Activated CD4-positive, alpha-beta T cell treated with anti-CD3 and anti-CD28 coated beads for 4 hours (primary cell): ENCODE measurements at places on chromosomes 13 and 19.

DNA sequence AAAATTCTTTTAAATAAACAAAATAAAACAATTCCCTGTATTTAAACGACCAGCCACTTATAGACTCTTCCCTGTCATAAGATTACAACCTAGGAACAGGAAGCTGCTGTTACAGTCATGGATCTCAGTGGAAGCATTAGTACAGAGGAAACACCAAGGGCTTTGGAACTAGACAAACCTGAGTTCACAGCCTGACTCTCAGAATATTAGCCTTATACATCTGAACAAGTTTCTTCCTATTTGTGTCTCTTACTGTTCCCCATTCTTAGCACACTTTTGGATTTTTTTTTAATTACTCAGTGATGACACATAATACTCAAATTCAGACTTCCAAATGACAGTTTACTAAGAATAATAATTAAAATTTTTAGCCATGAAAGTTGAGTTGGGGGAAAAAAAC, 46.1 kb downstream of the ZDHHC20 start:
- DNase-seq = no peak

GRCh38 chr19:38105574-38105973, 118.4 kb downstream of the DPF1 start:
- DNase-seq = no peak

GRCh38 chr19:57583104-57583520, 833 bp upstream of the ZIK1 start:
- no peak for DNase-seq

DNA sequence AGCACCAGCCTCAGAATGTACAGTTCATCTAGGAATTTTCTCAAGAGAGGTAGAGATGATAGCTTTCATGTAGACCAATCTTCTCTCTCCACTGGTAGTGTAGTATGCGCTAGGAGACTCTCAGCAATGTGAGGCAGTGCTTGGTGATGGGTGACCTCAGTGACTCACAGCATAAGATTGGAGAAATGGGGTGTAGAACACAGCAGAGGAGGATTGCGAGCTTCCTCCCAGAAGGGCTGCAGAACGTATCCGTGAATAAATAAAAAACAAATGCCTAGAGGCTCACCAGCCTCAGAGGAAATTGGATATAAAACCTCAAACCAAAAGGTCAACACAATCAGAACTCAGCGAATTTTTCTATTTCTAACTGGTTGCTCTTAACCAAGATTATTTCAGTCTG, 182.9 kb upstream of the RXFP2 start:
- DNase-seq = no peak

DNA sequence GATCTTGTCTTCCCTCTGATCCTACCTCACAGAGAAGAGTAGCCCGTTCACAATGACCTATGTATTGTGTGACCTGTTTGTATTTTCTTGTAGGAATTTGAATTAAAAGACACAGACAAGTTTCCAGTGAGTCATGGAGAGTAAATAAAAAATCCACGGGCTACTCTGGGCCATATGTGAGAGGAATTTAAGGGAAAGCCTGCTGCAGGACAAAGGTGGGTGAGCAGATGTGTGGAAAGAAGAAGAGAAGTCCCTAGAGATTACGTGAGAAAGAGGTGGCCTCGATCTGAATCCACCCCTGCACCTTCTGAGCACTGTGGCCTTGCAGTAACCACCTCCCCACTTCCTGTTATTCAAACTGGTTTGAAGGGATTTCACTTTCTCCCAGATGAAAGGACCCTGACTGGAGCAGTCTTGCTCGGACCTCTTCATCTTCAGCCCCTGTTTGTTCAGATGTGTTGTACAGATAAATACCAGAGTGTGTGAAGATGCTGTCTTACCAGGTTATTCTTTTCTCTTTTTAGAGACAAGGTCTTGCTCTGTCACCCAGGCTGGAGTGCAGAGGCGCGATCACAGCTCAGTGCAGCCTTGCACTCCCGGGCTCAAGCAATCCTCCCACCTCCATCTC, 205.4 kb downstream of the PDS5B start:
- no peak for DNase-seq

DNA sequence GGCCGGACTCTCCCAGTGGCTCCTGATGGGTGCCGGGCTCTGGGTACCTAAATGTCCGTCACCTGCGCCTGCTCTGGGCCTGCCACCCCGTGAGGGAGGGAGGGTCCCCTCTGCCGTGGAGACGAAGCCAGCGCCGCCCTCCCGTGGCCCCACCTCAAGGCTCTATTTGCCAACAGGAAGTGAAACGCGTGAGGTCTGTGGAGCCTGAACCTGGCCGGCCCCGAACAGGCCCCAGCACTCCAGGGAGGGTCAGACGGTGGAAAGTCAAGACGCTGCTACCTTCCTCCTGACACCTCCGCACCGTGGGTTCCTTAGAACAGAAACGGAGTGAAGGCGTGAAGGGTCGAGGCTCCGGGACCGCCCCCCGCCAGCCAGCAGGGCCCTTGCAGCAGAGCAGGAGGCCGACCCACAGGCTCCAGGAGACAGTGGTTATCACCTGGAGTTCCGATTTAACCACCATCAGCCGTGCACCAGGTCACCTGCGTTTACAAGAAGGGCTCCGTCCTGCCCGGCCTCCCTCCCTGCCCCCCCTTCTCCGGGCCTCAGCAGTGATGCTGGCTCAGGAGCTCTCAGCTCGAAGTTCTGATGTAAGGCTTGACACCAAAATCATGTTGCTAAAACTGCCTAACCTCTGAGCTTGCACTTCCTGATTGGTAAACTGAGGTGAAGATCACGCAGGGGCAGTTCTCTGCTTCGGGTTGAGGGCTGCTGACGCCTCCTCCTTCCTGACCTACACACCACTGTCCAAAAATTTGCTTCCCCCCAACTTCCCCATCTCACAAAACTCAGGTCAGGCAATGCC, 50.9 kb upstream of the C13orf46 start:
- no peak for DNase-seq

DNA sequence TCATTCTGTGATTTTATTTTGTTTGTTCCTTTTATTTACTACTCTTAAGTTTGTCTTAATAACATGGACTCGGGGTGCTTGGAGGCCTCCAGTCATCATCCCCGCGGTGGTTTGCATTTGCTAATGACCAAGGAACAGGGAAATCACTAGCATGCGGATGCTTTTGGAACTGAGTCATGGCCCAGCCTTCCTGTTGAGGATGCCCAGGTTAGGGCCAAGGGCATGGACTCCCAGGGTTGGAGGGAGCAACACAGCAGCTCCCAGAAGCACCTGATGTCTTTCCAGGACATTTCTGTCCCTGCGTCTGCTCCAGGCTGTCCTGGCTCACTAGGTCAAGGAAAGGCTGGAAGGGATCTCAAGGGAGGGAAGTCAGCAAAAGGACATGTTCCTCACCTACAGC, 423.7 kb upstream of the TSHZ3 start:
- DNase-seq = no peak

DNA sequence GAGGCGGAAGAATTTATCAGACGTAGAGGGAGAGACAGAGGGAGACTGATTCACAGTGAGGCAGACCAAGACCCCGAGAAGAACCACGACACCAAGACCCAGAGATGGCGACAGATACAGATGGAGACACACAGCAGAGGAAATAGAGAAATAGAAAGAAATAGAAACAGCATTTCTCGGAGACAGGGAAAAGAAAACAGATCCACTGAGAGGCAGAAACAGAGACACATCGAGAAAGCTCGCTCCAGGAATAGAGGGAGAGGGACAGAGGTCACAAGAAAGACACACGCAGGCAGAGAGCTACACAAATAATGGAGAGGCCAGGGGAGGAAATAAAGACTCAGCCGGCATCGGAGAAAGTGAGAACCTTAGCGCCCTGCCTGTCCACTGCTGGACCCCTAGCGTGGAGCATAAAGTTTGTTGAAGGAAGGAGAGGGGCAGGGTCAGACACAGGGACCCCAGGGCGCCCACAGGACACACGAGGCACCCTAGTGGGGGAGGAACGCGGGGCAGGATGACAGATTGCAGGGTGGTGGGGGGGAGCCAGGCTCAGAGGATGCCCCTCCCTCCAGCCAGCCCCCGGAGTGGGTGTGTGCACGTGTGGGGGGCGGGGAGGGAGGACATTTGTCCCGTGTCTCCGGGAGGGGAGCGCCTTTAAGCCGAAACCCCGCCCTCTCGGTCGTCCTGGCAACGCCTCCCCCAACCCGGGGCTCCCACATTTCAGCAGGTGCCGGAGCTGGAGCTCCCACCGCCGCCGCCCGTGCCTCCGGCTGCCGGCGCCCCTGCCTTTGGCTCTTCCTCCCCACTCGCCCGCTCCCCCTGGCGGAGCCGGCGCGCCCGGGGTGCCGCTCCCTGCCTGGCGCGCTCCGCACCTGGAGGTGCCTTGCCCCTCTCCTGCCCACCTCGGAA, at the start of gene PRKCG:
TSS of gene PRKCG (plus strand) at position 716 of the 909 bp plus-strand sequence. CDS start 298 bp downstream, outside the sequence.
- peak; percentile 53 for DNase-seq

- no peak for DNase-seq
Measured at GRCh38 chr19:42292963-42293362, 9.0 kb upstream of the PRR19 start.

DNA sequence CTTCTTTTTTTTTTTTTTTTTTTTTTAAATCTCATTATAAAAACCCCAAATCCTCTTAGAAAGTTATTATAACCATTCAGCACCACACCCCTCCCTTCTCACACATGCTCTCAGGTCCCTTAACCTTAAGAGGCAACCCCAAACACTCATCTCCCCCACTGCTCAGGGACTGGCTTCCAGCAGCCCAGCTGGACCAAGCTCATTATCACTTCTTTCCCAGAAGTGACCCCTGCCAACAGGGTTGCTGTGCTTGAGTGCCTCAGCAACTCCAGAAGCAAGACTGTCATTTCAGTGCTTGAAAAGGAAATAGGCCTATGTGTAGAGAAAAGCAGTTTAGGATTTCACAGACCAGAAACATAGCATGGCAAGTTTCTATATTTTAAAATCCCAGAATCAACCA, 84.3 kb downstream of the SLAIN1 start:
- DNase-seq = no peak

DNA sequence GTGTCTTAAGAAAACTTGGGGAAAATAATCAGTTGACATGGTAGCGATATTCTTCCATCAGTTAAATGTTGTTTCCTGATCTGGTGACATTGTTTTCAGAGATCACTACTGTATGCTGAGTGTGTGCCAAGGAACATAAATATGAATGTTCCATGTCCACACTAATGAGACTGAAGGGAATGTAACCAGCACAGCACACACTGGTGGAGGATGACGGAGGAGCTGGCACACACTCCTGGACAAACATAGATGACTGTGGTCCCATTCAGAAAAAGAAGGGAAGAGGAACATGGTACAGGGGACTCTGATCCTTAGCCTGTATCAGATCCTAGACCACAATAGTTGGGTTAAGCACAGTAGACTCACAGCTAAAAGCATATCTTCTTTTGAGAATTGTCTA, 574.8 kb downstream of the MYO16 start:
- no peak for DNase-seq

DNA sequence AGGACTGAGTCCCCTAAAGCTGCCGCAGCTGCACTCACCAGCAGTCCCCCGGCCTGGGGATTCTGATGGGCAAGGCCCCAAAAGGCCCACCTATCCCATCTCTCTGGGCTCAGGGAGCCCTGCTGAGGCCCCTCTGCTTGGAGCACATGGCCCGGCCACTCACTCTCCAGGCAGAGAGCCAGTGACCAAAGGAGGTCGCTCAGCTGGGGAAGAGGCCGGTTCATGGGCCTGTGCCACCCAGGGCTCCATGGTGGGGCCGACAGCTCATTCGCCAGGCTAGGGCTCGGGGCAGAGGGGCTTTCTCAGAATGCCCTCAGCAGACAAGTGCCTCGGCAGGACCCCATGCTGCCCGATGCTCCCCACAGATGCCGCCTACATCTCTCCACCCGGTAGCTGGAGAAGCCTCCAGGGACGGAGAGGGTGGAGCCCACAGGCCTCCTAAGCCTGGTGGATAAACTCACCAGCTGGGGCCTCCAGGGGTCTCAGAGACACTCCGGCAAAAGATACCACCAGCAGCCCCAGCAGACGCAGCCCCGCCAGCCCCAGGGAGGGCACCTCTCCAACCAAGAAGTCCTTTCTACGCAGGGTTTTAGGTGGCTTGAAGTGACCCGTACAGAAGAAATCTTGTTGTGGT, 54.4 kb downstream of the MLLT1 start:
- no peak for DNase-seq

- DNase-seq = no peak
Measured at GRCh38 chr19:21912654-21913053, 76.7 kb upstream of the ZNF43 start.

GRCh38 chr19:39563408-39563807, 23.4 kb upstream of the EID2 start:
- no peak for DNase-seq

DNA sequence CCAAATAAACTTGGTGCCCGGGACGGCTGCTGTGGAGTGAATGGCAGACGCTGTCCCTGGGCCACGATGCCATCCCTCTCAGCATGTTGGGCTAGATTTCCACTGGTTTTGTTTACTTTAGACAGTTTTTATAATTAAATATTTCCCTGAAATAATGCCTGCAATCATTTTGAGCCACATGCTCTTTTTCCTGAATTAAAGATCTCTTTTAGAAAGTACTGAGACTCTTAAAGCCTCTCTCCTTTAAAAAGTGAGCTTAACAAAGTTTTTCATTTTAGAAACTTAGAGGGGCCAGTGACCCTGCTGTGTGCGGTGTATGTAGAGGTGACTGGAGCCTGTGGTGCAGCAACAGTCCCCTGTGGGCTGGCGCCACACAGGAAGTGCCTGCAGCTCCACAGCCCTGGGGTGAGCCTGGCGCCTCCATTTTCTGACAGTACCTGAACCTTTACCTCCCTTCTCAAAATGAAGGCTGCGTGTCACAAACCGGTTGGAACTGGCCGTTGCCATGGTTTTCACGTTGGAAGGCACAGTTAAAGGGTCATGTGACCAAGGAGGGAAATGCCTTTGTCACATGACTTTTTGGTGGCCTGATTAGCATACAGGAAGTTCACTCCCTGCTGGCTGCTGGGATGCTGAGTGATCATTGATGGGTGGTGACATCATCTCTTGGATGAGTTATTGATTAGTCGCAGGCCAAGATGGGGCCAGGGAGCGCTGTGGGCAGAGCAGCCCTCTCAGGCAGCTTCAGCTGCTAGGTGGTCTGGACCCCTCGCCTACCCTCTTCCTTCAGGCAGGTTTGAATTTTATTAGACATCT, 26.3 kb downstream of the TSSK6 start:
- peak; percentile 78 for DNase-seq

DNA sequence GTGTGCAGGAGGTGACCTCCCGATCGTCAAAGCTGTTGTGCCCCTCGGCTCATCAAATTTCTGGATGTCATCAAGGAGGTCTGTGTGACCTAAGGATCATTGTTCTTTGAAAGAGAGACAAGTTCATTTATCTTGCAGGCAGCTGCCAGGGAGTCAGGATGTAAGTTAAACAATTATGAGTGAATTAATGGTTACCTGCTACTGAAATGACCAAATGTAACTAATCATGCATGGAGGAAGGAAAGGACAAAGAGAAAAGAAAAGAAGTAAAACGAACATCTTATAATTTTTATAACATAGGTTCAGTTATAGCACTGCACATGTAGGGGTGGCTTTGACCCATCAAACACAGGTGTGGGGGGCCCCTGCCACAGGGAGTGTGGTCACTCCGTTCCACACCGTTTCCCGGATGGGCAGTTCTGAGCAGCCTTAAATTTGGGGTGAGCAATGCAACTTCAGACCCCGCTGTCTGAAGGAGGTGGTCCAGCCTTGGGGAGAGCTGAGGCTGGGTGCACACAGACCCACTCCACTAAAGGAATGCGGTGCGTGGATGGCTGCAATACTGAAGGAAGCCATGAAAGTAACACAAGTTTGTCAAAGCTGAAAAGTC, 5.3 kb downstream of the CD22 start:
- no peak for DNase-seq

- DNase-seq = no peak
Measured at GRCh38 chr19:5893907-5894703, 9.5 kb downstream of the NDUFA11 start.
